Pons (tissue), 1 donor: ENCODE measurements at places on chromosomes 1 and 21.

DNA sequence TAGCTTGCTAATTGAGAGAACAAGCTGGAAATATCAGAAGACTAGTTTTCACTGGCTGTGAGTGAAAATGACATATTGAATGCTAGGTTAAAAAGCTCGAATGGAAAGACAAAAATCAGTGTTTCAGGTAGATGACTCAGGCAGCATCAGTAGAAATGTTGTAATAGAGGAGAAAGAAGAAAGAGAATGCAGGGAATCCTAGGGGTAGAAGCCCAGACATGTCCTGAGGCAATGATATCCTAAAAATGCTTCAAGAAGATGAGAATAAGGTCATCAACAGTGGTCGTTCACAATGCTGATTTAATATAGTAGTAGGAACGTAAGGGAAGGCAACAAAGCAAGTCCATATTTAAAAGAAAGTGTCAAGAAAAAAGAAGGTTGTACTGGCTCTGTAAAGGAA, 96.7 kb upstream of the HP1BP3 start:
- no peak for DNase-seq

GRCh38 chr21:25307489-25307888, 299.8 kb downstream of the MRPL39 start:
- DNase-seq, result no peak

DNA sequence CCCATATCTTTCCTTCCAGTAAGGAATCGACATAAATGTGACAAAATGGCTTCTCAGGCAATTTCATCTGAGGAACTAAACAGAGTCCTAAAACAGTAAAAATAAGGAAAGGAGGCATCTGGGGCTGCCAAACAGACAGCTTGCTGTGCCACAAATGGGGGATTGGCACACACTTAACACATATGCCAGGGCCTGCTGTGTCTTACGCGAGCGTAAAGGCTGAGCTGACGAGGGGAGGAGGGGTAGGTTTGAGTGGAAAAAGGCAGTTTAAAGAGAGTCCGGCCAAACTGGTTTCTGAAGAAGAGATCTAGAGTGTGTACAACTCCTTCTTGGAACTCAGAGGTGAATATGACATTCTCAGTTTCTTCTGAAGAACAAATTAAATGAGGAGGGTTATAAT, 244.1 kb upstream of the MAP1LC3C start:
- DNase-seq, result peak; percentile 54

GRCh38 chr1:41589395-41589794, 104.9 kb upstream of the EDN2 start:
- DNase-seq, result no peak

DNA sequence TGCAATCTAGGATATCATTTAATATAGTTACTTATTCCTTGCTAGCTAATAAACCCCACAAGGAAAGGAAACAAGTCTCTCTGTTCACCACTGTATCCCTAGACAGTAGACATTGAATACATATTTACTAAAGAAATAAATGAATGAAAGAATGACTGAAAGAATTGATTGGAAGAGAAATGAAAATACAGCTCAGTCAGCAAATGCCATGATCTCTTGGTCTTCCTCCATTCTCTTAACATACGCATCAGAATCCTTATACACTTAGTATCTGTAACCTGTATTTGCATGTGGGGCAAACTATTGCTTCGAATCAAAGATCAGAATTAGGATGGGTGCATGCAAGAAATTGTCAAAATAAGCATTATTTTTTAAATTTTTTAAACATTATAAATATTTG, 500.8 kb upstream of the ADGRL2 start:
- no peak for DNase-seq

DNA sequence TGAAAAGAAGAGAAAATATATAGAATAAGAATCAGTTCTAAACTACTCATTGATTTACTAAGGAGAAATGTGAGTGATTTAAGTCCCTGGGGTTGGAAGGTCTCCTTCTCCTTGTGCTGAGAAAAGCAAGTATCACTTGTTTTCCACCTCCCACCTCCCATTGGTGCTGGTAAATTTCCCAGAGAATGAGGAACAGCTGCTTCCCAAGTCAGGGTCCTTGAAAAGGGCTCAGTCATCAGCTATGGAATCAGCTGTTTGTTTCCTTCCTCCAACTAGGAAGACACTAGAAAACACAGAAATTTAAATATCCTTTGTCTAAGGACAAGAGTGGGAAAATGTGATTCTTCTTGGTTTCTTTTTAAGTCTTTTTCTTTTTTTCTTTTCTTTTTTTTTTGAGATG, 131.3 kb upstream of the C1orf21 start:
- DNase-seq, result peak; percentile 28

DNA sequence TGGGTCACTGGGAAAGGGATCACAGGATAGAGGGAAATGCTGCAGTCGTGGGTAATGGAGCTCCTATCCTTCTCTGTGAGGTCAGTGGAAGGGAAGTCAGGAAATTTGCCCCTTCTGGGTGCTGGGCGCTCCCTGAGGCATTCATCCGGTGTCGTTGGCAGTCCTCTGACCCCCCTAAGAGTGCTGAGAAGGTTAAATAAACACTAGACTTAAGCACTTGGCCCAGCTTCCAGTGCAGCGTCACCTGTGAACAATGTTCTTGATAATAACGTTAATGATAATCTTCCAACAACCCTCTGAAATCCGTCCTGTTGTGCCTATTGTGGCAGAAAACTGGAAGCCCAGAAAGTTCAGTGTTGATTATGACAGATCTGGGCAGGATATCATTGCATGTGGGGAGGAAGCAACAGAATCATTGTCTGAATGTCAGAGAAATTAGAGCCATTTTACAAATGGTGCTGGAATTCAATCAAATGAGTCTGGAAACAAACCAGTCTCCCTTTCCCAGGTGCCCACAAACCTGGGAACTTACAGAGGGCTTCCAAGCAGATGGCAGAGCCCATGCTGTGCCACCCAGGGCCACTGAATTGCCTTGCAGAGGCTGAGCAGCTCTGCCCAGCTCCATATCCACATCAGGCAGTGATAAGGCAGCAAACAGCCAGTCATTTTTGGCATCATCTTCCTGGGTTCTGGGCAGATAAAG, 216.8 kb downstream of the KAZN start:
- no peak for DNase-seq

GRCh38 chr1:17828991-17829390, 73.9 kb downstream of the ACTL8 start:
- no peak for DNase-seq

GRCh38 chr1:23497777-23498439, 13.9 kb upstream of the ASAP3 start:
- DNase-seq, result no peak

- no peak for DNase-seq
These were observed 61.3 kb downstream of the ROR1 start for GRCh38 chr1:63835128-63835527.

DNA sequence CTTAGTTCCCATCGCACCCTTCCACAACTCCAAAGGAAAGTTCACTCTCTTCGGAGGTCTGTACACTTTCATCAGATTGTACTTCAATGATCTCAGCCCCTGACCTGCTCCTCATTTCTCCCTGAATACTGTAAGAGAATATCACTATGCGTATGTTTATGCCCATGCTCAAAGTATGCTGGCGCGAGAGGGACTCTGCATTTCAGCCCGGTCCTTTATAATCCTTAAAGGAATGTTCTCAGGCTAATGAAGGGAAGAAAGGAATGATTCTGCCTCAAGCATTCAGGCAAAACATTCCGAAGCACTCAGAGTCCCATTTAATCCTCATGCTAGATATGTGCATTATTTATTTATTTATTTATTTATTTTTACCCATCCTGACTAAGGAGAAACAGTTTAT, 76.8 kb downstream of the PLD5 start:
- no peak for DNase-seq

GRCh38 chr1:29200906-29201594, 19.4 kb upstream of the SRSF4 start:
- DNase-seq, result no peak

- DNase-seq, result no peak
These were observed 6.8 kb downstream of the FMOD start for GRCh38 chr1:203343956-203344754.

GRCh38 chr1:94698356-94698755, 121.8 kb upstream of the SLC44A3 start:
- no peak for DNase-seq
